ENCODE measurements at places on chromosomes 4 and X.

DNA sequence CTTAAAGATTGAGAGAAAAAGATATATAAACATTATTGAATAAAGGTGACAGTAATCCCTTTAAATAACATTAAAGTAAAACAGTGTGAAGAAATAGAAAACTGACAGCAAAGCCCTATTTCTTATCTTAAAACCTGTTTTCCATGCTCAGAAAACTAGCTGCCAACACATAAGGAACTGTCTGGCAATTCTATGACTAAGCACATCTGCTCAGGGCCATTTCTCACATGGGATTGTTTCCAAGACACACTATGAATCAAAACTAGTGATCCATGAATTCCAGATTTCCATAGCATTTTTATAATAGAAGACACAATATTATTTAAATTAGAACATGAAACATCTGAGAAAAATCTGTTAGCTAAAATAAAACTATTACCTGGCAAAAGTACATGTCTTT is 113.4 kb downstream of the SCLT1 start:
- DNase-seq: no peak

DNA sequence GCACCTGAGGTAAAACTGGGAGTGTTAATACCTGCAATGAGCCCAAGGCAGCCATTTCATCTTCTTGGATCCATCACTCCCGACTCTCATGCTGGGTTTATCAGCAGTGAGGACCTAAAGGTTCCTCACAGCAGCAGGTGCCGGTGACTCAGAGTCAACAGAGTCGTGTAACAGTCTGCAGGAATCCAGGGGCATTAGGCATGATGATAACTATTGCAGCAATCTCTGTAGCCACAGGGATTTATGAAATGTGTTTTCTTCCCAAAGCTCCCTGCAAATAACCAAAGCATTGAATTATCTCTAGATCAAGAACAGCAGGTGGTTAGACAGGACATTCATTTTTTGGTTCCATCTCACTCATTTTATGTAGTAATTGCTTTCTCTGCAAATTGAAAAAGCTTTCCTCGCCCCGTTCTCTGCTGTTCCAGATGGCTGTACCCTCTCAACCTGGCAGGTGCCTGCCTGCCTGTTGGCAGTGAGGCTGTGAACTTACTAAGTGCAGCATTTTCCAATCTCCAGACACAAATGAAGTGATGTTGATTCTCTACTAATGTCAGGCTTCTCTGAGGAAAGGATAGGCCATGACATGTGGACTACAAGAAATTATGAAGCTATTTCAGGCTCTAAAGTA is 48.1 kb upstream of the TSPAN7 start:
- no peak for DNase-seq

DNA sequence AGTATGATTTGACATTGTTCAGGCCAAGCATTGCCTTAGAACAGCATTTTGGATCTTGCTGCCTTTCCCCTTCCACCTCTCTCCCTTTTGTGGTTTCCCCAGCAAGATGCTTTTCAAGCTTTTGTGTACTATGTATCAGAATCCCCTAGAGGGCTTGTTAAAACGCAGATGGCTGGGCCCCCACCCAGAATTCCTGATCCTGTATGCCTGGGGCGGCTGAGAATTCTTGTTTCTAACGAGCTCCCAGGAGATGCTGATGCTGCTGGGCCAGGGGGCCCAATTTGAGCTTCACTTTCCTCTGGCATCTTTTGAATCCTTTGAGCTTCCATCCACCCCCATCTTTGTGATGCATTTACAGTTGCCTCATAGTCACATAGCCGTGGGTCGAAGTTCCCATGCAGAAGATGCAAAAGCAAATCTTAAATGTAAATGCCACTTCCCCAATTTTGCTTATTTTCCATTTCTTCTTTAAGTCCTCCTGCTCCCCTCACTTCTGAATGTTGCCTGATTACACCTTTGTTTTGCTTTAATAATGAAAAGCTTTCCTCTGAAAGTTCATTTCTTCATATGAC is 18.5 kb downstream of the HCCS start:
- no peak for DNase-seq

DNA sequence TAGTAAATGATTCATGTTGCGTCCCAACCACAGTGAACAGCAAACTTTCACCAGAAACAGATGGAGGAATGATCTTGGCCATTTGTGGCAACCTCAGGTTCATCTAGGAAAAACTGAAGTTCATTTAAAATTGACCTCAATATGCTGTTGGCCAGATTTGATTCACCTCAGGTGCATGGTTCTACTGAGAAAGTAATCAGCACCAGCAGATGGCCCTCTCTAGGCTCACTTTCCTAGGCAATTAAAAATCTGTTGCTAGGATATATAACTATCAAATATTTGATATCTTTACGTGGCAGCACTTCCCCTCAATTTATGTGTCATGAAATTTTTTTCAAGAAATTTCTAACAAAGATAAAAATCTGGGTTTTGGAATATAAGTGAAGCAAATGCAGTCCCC is 344.7 kb downstream of the GALNTL6 start:
- no peak for DNase-seq

GRCh38 chr4:23034731-23035130 is 342.0 kb downstream of the GBA3 start:
- no peak for DNase-seq

- DNase-seq: no peak
Observed at GRCh38 chr4:79869597-79870237, 203.3 kb downstream of the ANTXR2 start.

DNA sequence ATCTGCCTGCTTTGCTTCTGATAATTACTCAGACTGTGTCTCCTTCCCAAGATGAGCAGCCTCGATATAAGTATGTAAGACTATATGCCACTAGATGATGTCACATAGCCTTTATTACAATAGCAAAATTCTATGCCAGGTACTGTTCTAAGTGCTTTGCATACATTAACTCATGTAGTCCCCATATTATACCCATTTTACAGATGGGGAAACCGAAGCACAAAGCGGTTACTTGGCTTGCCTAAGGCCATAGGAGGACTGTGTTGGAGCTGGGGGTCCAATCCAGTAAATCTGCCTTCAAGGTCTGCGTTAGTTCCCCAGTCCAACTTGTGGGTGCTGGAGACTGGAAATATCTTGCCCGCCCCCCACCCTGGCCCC is 826 bp upstream of the SCML1 start:
- no peak for DNase-seq

DNA sequence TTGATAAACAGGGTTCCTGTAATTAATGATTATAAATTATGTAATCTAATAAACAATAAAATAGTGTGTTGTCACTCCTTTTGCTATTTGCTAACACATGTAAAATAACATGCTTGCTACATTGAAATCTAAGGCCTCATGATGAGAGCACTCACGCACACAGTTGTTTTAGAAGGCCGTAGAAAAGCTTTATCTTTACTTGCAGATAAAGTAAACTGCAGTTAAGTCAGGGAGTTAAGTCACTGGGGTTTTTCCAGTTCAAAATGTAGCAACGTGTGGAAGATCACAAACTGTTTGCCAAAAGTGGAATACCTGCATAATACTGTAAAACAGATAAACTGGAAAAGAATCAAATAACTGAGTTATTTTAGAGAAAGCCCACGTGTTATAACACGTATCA is 187.3 kb upstream of the PACRGL start:
- DNase-seq: no peak

GRCh38 chr4:106909486-106910188 is 126.5 kb downstream of the DKK2 start:
- no peak for DNase-seq

DNA sequence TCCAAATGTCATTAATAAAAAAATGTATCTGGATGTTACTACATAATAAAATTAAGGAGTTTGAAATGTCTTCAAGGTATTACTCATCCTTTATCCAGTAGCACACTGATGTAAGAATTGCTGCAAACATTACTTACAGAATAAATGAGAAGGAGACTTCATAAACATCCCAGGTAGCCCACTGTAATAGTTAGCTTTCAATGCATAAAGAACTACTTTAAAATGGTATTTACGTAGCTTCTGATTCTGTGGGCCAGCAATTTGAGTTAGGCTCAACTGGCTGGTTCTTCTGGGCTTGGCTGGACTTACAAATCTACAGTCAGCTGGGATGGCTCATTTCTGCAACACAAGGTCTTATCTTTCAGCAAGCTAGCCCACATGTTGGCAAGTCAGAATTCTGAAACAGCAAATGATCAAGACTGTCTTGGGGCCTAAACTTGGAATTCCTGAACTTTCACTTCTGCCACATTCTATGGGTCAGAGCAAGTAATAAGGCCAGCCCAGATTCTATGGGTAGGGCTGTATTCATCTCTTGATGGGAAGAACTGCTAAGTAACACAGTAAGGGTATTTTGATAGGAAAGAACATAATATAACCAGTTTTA is 522.5 kb downstream of the IQCM start:
- no peak for DNase-seq

- no peak for DNase-seq
Observed at GRCh38 chrX:15292861-15293260, 22.6 kb downstream of the ASB11 start.

DNA sequence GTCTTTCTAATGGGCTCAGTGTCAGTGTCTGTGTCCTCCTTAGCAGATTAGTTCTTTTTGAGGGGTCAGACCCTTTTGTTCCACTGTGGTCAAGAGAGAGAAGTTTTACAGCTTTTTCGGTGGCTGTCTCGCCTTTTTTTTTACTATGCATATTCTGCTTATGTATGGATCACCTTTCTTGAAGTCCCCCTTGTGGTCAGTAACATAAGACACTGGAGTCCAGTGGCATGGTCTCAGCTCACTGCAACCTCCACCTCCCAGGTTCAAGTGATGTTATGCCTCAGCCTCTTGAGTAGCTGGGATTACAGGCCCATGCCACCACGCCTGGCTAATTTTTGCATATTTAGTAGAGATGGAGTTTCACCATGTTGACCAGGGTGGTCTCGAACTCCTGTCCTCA is 54.0 kb upstream of the PGRMC2 start:
- DNase-seq: no peak

- no peak for DNase-seq
Observed at GRCh38 chr4:182018691-182019090, 224.5 kb upstream of the TENM3 start.

DNA sequence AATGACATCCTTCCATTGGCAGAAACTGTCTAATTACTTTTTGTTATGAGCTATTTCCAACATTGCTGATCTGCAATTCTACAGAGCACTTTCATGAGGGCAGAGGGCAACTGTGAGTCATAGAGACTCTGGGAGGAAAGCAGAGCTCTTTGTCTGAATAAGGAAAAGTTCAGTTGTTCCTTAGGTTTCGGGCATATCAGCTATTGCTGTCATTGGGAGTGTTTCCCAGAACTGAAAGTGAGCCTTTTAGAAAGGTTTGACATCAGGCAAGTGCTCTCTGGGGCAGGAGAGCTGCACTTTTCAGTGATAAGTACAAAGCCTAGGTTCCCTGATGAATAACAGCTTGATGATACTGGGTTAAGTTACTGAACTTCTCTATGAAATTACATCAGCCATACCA is 119.2 kb upstream of the EDNRA start:
- no peak for DNase-seq

GRCh38 chrX:71365356-71365874 is 742 bp upstream of the TAF1 start:
- DNase-seq: no peak

DNA sequence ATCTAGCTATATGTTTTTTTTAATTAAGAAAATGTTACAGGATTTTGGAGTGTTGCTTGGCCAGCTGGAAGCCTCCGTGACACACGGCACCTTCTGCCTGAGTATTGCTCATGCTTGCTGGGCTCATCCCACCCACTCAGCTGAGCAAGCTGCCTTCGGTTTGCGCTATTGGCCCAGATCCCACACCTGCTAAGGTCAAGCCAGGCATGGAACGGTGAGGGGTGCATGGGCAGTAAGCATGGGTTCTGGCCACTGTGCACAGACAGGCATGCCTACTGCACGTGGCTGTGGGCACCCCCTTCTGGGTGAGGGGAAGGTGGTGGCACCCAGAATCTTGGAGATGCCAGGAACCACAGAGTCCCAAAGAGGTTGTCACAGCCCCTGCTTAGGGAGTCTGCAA is 1178.4 kb upstream of the PCDH7 start:
- DNase-seq: no peak

DNA sequence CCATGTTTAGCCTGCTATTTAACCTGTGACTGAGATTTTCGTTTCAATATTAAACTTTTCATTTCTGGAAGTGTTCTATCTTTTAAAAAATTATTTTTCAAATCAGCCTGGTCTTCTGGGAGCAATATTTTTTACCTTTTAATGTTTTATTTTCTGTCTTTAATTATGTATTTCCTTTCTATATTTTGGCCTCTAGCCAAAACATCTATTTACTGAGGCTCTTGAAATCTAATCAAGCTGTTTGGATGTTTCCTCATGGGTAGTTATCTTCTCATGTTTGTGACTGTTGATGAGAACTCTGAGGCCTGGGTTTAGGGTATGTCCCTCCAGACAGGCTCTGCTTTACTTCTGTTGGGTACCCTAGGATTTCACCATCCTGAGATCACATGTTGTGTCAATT is 10.3 kb upstream of the SLC10A4 start:
- no peak for DNase-seq
